ENCODE measurements at places on chromosomes 4 and X.

- no peak for DNase-seq
Observed at GRCh38 chrX:65451663-65452062, 82.9 kb downstream of the LAS1L start.

DNA sequence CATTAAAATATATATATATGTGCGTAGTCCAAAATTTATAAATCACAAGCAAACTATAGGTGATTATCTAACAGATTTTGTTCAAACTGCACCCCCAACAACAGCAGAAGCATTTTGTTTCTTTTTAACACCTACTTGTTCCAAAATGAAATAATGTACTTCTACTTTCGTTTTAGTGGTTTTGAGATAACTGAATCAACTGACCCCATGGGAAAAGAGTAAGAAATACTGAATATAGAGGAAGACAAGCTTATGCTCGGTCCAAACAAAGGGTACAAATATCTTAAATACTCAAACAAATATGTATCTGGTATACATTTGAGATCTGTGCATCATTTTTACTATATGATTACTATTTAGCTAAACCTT lies 22.4 kb downstream of the MAP7D3 start:
- DNase-seq = no peak

GRCh38 chrX:13046141-13046855 lies 1.9 kb upstream of the FAM9C start:
- DNase-seq = no peak

- DNase-seq = no peak
Observed at GRCh38 chr4:88567591-88567990, 24.7 kb upstream of the HERC3 start.

GRCh38 chr4:57924951-57925350 lies 814.8 kb upstream of the IGFBP7 start:
- DNase-seq = no peak

DNA sequence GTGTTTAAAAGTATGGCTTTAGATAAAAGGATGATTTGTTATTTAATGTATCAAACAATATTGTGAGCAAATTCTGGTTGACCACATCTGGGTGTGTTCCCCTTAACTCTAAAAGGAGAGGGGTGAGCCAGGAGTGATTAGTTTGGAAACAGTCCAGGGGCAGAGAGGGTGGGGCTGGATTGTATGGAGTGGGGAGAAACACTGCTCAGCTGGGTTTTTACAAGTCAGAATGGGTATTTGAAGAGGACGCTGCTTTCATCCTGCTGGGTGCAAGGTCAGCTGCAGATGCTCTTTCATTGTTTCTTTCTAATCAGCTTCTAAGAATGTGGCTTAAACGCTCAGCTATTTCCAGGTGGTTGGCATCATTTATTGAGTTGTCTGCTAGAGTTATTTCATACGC lies 82.8 kb upstream of the LIMCH1 start:
- no peak for DNase-seq

GRCh38 chr4:68342134-68342533 lies 7.8 kb downstream of the YTHDC1 start:
- no peak for DNase-seq

- DNase-seq = no peak
Observed at GRCh38 chrX:2192584-2193272, 308.0 kb downstream of the DHRSX start.

- no peak for DNase-seq
Observed at GRCh38 chrX:55220119-55220794, at the start of gene PAGE5. Gene PAGE5, plus strand, starts transcription at chrX:55220346. Its CDS starts 1,037 bp downstream, at chrX:55221383.

GRCh38 chr4:10949039-10949733 lies 264.6 kb upstream of the CLNK start:
- no peak for DNase-seq

DNA sequence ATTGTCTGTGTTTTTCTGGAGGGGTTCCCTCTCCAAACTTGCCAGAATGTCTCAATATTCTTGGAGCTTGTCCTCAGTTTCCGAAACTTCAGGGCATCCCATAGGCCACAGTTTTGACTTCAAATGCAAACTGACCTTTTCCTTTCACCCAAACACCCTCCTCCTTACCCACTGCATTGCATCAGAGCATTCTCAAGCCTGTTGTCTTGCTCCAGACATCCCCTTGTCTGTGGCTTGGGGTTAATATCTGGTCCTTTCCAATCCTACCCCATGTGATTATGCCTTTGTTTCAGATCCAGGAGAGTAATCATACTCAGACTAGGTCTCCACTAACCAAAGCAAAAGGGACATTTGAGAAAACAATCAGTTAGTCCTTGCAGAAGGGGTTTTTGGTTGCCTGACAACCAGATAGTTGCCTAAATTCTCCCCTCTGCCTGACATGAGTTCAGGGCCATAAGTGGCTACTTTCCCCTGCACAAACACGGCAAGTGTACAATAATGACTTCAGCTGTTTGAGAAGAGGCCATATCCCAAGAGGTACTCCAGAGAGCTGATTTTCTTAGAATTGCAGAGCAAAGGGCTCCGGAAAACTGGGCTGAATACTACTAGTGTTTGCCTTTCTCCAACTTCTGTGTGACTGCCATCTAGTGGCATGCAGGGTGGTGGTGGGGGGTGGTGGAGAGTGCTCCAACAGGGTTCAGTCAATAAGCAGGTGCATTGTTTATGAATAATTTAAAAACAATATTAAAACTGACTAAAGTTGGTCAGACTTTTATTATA lies 130.2 kb downstream of the CHRDL1 start:
- DNase-seq = no peak

DNA sequence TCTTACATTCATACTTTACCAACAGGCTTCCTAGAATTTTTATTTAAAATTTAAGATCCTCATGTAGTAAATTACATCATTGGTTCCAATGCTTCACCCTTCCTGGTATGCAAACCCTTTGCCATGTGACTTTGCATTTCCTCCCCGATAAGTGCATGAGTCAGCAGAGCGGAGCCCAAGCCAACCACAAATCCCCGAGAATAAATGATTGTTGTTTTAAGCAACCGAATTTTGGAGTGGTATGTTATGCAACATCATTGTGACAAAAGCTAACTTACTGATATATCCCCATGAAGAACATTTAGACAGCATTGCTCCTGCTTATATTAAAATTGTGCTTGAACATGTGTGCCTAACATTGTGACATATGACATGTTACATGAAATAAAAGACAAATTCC lies 199.4 kb upstream of the DDX53 start:
- DNase-seq = no peak

- no peak for DNase-seq
Observed at GRCh38 chr4:173014113-173014558, 154.5 kb upstream of the GALNT7 start.

GRCh38 chr4:139208404-139208945 lies 31.5 kb upstream of the ELF2 start:
- DNase-seq = no peak

DNA sequence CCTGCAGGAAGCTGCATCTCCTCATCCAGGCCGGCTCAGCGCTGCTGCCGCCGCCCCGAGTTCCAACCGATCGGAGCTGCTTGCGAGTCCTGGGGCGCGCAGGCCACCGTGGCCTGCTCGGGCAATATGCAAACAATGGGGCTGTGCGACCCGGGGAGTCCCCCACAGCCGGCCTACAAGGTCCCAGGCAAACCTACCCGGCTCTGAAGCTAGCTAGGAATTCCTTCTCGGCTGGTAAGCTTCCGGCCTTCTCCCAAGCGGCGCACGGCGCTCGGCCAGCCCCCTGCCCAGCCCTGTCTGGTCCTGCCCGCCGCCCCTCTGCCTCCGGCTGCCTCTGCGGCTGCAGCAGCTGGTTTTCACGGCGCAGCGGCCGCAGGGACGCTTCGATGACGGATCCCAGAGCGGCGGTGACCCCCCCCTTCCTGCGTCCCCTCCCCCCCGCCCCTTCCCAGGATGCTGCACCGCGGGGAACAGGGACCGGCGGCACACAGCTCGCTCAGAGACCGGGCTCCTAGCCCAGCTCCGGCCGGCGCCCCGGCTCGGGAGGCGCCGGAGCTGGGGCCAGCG lies 59.4 kb downstream of the TSC22D3 start:
- no peak for DNase-seq

GRCh38 chr4:2842687-2843262 lies 869 bp upstream of the ADD1 start:
- DNase-seq = no peak

GRCh38 chrX:28920153-28920943 lies 333.1 kb downstream of the IL1RAPL1 start:
- no peak for DNase-seq

DNA sequence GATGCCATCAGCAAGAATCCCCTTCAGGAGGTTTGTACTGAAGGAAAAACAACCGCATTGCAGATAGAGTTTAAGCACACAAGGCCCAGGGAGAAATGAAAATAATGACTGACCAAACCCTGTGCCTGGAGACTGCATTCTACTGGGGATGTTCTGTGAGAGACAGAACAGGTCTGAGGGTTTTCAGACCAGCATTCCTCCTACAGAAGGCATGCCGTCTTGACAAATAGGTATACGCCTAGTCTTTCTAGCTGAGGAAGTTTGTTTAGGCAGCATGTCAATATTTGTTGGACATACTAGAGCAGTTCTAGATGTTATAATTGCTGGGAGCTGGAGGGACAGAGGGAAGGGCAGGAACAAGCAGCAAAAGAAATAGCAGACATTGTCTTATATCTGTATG lies 68.4 kb upstream of the SCOC start:
- DNase-seq = no peak

GRCh38 chr4:86380181-86380724 lies 20.4 kb upstream of the MAPK10 start:
- no peak for DNase-seq

GRCh38 chr4:11881947-11882346 lies 453.3 kb upstream of the HS3ST1 start:
- no peak for DNase-seq

GRCh38 chr4:88897180-88897579 lies 159.8 kb downstream of the FAM13A start:
- DNase-seq = no peak

GRCh38 chr4:13968723-13969122 lies 341.2 kb upstream of the BOD1L1 start:
- no peak for DNase-seq

GRCh38 chr4:173448608-173449379 lies 49.9 kb upstream of the SCRG1 start:
- no peak for DNase-seq

- no peak for DNase-seq
Observed at GRCh38 chr4:26884486-26884988, 23.9 kb downstream of the STIM2 start.

DNA sequence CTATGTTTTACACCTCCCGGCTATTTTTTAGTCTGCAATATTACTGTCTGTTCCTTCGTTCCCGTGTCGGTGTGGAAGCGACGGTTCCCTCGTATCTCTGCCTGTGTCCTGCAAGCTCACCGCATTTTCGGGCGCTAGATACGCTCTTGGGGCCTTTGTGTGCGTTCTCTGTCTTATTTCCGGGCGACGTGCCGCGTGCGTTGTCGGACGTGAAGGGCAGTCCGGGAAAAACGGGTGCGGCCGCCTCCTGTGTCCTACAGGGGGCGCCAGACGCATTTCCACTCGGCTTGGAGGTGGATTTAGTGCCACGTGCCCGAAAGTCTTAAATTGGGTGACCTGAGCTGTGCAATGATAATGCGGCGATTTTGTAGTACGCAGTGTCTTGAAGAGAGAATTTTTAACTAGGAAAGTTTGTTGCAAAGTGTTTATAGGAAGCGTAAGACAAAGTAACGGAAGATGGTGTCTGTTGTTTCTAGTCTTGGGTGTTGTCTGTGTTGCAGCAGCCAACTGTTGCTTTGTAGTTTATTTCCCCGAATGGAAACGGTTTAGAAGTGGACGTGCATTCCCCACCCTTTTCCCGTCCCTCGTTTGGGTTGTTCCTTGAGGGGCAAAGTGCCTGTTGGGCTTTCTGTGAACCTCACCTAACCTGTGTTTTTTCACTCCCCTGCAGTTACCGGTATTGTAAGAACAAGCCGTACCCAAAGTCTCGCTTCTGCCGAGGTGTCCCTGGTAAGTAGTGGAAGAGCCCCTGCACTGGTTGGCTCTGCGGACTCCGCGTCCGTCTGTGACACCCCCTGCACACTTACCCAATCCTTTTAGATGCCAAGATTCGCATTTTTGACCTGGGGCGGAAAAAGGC lies 720 bp downstream of the RPL10 start:
- DNase-seq = peak; percentile 77

GRCh38 chrX:112341598-112341997 lies 259.0 kb upstream of the TRPC5 start:
- DNase-seq = no peak

GRCh38 chr4:7000421-7001176 lies 42.6 kb upstream of the TADA2B start:
- DNase-seq = no peak

GRCh38 chr4:85968945-85969819 lies 390.7 kb downstream of the MAPK10 start:
- no peak for DNase-seq

DNA sequence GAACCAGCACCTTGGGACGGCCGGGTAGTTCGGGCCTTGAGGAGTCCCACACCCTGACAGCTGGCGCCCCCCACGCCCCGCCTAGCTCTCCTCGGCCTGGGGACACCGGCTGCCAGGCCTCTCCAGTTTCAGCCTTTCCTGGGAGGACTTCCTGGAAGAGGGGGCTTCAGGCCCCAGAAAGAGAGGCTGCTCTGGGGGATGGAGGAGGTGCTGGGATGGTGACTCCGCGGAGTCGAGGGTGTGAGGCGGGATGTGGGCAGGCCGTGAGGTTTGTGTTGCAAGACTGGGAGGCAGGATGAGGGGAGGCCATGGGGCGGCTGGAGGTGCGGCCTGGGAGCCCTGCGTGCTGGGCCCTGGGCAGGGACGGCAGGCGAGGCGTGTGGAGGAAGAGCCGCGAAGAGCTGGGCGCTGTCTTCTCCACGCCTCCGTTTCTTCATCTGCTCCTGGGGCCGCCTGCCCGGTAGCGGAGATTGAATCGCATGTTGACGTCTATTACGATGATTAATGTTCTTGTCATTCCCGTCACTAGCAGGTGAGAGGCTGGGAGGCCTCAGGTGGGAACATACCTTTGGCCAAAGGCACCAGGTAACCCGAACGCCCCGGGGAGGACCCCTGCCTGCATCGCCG lies 918 bp upstream of the FGFRL1 start:
- DNase-seq = peak; percentile 69

DNA sequence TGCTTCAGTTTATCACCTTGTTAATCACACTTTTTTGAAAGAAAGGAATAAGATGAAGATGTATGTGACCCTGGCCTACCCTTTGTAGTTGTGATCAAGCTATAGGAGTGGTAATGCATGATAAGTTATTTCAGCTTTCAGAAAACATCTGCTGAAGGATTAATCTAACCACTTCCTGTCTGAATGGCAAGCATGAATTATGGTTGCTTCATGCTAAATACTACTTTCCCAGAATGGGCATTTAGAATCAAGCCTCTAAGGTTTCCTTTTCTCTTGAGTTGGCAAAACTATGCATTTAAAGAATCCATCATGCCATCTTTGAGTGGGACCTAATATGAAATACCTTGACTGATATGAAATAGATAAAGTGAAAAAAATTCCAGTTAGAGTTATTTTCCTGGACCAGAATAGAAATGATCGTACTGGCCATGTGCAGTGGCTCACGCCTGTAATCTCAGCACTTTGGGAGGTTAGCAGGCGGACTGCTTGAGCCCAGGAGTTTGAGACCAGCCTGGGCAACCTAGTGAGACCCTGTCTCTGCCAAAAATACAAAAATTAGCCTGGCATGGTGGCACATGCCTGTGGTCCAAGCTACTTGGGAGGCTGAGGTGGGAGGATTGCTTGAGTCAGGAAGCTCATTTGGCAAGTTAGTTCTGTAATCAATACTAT lies 59.1 kb downstream of the ANXA3 start:
- no peak for DNase-seq

Data from activated effector memory CD4-positive, alpha-beta T cell treated with Interleukin-2 at 50 U/mL for 16 hours (primary cell).